ENCODE measurements at places on chromosomes 6 and 20. TPM values are rescaled to one million over a fixed set of nuclear protein-coding genes. Genes with fewer than 3 reads are reported as not detected.

The LTA gene
- not detected for total RNA-seq

The RAD21L1 gene
- total RNA-seq = not detected

The TRERF1 gene
- total RNA-seq = 0.86 TPM

The SALL4 gene
- total RNA-seq = 0.08 TPM

The IL17A gene
- not detected for total RNA-seq

The RSPH3 gene
- 8.9 TPM for total RNA-seq

The ACTL10 gene
- total RNA-seq = 0.46 TPM

The BPIFB4 gene
- total RNA-seq = not detected

The GJA10 gene
- not detected for total RNA-seq

The ZSCAN23 gene
- total RNA-seq = 1.6 TPM

The TUBB1 gene
- total RNA-seq = 0.54 TPM

The HLA-DRB1 gene
- total RNA-seq = 27.6 TPM

The PGBD1 gene
- 3.8 TPM for total RNA-seq

The MYCT1 gene
- 9.6 TPM for total RNA-seq

The ULBP1 gene
- 0.16 TPM for total RNA-seq

The TRIM26 gene
- total RNA-seq = 24.2 TPM

The ARFGEF3 gene
- 9.6 TPM for total RNA-seq

The TRIM27 gene
- total RNA-seq = 21.0 TPM

The DSP gene
- 241 TPM for total RNA-seq

The GRIK2 gene
- total RNA-seq = 0.67 TPM

The DZANK1 gene
- total RNA-seq = 0.38 TPM

The IL17F gene
- not detected for total RNA-seq

The NRM gene
- 4.3 TPM for total RNA-seq

The RIPPLY2 gene
- total RNA-seq = not detected

The SEL1L2 gene
- total RNA-seq = 1.4 TPM

The MYL9 gene
- 2,307 TPM for total RNA-seq

The WFDC2 gene
- 1.0 TPM for total RNA-seq

The RTEL1 gene
- total RNA-seq = 10.5 TPM

The MEI4 gene
- total RNA-seq = not detected

The TBC1D7 gene
- 30.5 TPM for total RNA-seq

The SLC17A1 gene
- total RNA-seq = not detected

The LGSN gene
- total RNA-seq = not detected

The KATNA1 gene
- total RNA-seq = 13.1 TPM

The TAAR1 gene
- total RNA-seq = not detected

The PNPLA1 gene
- total RNA-seq = not detected

The IMPG1 gene
- total RNA-seq = not detected

The PHACTR1 gene
- total RNA-seq = 26.2 TPM

The OSBPL2 gene
- total RNA-seq = 55.1 TPM

The C20orf141 gene
- not detected for total RNA-seq

The HLA-G gene
- total RNA-seq = 0.62 TPM

The DOP1A gene
- total RNA-seq = 23.8 TPM

The TFAP2D gene
- total RNA-seq = not detected

The SEMG1 gene
- total RNA-seq = not detected

The SLC12A5 gene
- 0.73 TPM for total RNA-seq

The ENPP3 gene
- total RNA-seq = 0.16 TPM

The SRMS gene
- not detected for total RNA-seq

The SLC4A11 gene
- 0.35 TPM for total RNA-seq

The TMEM217 gene
- total RNA-seq = 1.0 TPM

The ELOVL2 gene
- total RNA-seq = 1.8 TPM

The BIRC7 gene
- total RNA-seq = 1.1 TPM

The TBX18 gene
- 4.6 TPM for total RNA-seq

The HCRTR2 gene
- total RNA-seq = not detected
